ENCODE measurements at places on chromosomes 2 and 18.

GRCh38 chr18:61199171-61199848 is 133.9 kb upstream of the CDH20 start:
- no peak for DNase-seq

- DNase-seq: no peak
These were observed 157.3 kb downstream of the CDCA7 start for GRCh38 chr2:173511942-173512341.

DNA sequence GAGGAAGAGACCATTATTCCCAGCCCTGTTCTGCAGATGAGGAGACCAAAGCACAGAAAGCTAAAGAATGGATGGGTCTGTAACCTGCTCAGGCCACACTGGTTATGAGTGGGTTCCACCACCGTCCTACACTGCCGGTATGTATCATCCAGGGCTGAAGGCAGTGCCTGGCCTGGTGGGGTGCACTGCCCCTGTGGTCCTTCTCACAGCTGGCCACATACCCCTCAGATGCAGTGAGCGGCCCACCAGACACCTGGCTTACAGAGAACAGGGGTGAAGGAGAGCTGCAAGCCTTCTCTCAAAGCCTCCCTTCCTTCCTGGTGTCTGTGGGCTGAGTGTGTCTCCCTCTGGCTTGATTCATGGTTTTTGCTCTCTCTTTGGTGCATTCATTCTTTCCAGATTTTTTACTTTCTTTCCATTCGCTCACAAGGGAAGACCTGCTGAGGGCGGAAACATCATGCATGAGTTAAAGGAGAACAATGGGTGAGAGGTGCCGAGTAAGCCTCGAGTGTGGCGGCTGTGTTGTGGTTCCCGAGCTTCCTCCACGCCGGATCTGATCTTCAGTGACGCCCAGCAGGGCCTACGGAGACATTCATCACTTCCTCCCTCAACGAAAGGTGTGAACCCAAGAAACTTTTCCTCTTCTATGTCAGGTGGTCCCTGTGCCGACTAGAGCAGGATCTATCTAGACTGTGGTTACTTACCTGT is 62.1 kb upstream of the REL start:
- DNase-seq: no peak

GRCh38 chr2:17804358-17804757 is 11.9 kb upstream of the MSGN1 start:
- DNase-seq: no peak

DNA sequence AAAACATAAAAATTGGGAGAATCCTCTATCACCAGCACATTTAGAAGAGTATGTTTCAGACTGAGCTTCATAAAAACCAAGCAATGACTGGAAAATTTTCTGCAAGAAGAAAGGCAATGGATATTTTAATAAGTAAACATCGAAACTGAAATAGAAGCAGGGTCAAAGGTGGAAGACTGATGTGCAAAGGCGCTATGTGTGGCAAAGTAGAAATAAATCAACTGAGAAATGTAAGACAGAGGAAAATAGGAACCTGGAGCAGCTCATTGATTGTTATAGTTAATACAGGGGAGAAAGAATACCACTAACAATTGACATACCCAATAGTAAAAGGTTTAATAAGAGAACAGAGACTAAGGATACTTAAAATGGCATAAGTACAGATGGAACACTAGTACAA is 818.4 kb downstream of the SOCS6 start:
- no peak for DNase-seq

DNA sequence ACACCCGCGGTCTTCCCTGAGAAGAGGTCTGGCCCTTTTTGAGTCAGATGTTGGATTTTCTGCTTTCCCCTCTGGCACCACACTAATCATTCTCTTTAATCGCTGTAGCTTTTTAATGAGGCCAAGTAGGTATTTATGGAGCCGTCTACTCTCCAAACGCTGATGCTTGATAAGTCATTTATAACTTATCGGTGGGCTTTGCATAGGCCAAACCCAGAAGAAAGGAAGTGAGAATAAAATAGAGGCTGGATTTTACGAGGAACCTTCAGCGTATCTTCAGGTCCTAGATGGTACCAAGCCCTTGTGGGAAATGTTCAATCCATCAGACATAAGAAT is 142.5 kb upstream of the CTAGE1 start:
- DNase-seq: no peak

DNA sequence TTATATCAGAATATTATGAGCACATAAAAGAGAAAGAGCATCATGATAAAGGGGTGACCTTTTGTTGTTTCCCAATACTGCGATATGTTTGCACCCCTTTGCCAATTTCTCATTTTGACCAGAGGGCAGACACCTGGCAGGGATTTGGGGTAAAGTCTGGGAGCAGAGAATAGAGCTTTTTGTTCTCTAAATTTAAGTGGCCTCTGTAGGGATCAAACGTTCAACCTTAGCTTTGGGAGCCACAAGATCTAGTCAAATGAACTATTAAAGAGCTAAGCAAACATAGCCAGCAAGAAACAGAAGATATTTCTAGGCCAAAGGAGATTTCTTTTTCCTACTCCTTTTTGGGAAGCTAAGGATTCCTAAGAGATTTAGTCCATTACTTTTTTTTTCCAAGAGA is 1.1 kb upstream of the MSTN start:
- DNase-seq: no peak

DNA sequence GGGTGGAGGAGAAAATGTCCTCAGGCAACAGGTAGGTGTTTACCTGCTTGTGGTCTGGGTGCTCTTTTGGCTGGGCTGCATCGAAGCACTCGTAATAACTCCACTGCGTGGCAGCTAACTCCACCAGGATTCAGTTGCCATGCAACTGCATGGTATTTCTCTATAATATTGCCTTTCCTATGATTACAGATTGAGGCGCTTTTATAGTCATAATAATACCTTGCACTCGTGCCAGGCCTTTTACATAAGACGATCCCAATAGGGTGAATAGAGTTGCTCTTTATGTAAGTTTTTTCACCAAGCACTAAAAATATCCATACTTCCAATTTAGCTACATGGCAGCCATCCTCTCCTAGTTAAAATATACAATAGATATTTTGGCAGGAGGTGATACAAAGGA is 19.7 kb upstream of the NYAP2 start:
- DNase-seq: no peak
